Right lung (tissue), 10 donors: ENCODE measurements at places on chromosomes 13 and 19.

DNA sequence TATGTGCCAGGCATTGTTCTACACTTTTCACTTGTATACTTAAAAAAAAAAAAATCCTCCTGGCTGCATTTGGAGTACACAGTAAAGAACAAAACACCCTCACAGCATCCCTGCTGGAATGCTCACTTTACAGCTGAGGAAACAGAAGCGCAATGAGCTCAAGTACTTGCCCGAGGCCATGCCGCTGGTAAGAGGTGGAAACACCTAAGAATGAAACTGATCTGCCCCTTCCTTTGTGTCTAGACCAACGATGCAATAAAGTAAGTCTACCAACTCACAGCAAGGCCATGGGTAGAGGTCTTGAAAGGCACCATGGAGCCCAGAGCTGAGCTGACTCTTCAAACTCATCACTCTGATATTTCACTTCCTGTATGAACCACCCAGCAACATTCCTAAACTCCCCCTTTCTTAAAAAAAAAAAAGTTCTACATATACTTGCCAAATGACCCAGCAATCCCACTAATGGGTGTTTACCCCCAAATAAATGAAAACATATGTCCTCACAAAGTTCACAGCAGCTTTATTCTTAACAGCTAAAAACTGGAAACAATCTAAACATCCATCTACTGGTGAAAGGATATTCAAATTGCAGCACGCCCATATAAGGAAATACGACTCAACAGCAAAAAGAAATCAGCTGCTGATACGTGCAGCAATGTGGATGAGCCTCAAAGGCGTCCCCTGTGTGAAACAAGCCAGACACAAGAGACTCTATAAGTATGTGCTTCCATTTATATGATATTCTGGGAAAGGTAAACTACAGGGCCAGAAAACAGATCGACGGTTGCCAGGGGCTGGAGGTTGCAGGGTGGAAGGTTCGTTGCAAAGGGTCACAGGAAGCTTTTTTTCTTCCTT lies 236.6 kb upstream of the MAB21L1 start:
- DNase-seq = no peak

DNA sequence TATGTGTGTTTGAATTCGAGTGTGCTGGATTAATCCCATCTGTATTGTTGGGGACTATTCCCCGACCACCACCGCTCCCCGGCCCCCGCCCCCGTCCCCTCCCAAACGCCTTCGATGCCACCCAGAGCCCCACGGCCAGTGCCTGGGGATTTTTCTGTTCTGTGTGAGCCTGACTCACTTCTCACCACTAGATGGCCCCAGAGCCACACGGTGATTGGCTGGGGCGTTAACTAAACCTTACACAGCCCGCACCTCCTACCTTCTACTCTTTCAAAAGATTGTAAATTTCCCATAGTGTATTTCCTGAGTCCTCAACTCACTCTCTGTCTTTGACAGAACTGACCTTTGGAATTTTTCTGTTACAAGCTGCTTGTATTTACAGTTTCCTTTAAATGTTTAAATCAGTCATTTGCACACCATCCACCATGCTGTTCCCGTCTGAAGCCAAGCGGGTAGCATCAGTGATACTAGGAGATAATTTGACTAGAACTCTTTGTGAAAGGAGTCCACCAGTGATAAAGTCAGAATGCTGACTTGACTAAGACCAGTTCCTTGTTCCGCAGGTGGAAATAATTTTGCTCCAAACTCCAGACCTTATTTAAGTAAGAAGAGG lies 61.4 kb downstream of the RFX2 start:
- peak; percentile 78 for DNase-seq

DNA sequence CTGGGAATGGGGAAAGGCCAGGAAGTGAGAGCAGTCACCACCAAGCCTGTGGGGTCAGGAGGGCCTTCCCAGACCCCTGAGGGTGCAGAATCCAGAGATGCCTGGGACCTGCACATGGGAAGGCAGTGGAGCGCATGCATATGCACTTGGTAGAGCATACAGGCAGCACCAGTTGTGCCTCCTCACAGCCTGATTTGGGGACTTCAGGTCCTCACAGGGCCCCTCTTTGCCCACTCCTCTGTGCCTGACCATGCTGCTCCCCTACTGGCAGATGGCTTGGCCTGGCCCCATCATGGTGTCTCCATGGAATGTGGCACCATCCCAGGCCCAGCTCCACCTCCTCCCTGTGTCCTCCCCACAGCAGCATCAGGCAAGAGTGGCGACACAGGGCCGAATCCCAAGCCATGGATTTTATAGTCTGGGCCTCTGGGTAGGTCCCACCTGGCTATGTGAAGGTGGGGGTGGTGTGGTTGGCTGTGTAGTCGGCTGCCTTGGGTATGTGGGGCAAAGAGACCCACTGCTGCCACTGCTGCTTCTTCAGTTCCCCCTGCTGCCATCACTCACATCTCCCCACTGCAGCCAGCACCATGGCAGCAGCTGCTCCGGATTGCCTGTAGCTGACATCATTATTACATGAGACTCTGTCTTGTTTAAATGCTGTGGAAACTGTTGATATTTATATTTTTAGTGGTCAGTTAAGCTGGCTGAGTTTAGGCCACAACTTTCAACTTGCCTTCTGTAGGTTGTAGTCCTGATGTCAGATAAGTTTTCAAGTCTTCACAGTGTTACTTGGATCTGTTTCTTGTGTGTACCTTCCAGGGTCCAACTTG lies 247.0 kb downstream of the GPC6 start:
- no peak for DNase-seq

DNA sequence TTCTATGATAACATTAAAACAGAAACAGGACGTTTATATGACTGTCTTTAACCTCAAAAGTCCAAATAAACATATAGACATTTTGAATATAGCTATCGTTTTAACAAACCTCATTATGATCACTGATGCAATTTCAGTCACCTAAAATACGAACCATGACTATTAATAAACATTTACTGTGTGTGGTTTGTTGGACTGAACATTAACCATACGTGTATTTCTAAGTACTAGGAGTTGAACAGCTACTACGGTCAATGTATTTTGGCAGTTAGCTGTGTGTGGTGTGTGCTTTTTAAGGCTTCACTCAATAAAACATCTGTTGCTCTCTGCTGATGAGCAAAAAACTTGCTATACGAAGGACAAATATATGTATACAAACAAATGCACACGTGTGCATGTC lies 281.4 kb downstream of the ABCC4 start:
- no peak for DNase-seq

DNA sequence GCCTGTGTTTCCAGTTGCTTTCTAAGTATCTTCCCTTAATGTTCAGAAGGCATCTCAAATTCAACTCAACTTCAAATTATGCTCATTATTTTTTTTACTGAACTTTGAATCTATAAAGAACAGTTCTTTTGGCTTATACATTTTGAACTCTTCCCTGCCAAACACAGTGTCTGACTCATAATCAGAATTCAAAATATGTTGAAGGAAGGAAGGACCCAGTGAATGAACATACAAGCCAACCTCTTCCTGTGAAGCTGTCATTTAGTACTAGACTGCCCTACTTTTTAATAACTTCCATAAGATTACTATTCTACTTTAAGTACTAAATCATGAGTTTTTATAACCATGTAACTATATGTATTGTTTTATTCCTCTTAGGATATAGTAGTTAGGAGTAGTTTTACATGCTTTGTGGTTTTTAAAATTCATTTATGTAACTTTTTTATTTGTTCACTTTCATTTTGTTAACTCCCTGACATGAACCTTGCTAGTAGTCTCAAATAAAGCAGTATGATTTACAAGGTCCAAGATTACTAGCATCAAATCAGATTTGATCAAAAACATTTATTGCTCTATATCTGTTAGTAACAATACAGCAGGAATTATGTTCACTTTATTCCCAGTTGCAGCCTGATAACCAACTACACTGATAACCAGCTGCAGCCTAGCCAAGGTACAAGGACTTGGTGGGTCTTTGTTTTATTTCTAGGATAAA lies 6.4 kb downstream of the NUDT15 start:
- DNase-seq = no peak

- no peak for DNase-seq
Measured at GRCh38 chr19:40283414-40284250, 1.5 kb downstream of the AKT2 start.

DNA sequence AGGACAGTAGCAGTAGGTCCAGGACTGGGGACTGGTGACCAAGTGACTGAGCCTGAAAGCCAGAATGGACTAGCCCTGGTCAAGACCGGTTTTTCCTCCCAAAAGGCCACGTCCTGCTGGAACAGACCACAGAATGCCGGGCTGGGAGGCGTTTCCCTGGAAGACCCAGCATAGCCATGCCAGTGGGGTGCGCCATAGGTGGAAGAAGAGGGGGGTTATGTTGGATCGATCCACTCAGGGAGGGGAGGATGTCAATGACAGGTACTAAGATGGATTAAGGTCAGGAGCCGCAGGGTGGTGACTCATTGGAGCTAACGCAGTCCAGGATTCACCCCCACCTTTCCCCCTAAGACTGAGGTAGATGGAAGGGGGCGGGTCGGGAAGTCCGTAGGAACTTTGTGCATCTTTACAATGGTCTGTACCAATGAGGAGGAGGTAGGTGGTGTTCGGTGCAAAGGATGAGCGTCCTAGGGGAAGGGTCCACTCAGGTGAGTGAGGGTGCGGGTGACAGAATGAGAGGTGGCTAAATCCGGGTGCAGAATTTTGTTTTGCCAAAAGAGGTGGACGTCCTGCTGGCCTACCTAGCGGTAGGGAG lies 21.0 kb downstream of the VASP start:
- no peak for DNase-seq

DNA sequence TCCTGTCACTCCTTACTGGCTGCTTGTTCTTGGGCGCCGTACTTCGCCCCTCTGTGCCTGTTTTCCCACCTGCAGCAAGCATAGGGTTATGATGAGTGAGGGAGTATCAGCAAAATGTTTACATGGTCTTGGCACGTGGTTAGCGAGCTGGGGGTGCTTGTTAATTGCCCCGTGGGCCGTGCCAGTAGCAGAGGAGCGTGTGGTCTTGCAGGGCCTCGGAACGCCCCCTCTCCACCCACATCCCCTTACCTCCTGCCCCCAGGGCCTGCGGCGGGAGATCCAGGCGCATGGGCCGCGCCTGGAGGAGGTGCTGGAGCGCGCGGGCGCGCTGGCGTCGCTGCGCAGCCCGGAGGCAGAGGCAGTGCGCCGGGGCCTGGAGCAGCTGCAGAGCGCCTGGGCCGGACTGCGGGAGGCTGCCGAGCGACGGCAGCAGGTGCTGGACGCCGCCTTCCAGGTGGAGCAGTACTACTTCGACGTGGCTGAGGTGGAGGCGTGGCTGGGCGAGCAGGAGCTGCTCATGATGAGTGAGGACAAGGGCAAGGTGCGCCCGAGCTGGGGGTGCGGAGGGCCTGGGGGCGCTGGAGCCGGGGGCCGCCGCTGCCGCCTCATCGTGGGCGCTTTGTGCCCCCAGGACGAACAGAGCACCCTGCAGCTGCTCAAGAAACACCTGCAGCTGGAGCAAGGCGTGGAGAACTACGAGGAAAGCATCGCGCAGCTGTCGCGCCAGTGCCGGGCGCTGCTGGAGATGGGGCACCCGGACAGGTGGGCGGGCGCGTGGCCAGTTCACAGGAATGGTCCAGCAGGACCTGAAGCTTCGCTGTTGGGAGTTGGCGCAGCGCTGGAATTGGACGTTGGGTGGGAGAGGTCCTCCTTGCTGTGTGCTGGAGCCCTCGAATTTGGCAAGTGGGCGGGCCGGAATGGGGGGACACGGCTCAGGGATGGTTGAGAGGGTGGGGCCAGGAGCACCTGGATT lies 22.5 kb upstream of the SHKBP1 start:
- DNase-seq = no peak

GRCh38 chr13:69793783-69794453 lies 313.7 kb upstream of the ATXN8OS start:
- DNase-seq = no peak

DNA sequence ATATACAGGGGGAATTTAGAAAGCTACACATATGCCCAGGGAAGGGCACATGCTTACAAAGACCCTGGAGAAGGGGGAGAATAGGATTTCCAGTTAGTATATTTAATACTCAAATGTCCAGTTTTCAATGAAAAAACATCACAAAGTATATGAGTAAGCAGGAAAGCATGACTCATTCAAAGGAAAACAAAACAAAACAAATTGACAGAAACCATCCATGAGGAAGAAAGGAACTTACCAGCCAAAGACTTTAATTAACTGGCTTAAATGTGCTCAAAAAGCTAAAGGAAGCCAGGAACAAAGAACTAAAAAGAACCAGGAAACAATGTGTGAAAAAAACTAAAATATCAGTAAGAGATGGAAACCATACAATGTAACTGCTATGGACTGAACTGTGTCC lies 716.2 kb upstream of the ARGLU1 start:
- no peak for DNase-seq

- no peak for DNase-seq
Measured at GRCh38 chr13:76738616-76739015, 147.6 kb downstream of the KCTD12 start.
